Choroid plexus epithelial cell (primary cell): ENCODE measurements at places on chromosomes 7 and 10.

DNA sequence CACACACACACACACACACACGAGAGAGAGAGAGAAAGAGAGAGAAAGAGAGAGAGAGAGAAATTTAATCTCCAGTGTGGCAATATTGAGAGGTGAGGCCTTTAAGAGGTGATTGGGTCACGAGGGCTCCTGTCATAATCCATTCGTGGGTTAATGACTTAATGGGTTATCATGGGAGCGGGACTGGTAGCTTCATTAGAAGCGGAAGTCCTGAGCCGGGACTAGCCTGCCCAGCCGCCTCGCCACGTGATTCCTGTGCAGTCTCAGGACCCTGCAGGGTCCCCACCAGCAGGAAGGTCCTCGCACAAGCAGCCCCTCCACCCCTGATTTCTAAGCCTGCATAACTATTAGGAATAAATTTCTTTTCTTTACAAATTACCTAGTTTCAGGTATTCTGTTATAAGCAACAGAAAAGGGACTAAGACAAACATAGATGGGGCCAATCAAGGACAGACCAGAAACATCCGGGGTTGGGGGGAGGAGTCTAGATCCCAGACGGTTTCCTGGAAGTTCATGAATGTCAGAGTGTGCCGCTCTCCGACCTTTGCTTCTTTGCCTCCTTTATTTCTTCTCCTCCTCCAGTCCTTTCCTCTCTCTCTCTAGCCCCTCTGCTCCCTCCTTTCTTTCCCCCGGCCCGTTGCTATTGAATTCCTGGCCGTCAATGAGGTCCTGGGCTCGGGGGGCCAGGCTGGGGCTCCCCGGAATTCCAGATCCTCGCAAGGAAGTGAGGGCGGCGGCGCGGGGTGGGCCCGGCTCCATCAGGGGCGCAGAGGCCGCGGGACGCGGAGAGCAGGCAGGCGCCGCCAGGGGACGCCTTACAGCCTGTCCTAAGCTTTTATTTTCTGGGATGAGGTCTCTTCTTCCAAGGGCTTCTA, 146.8 kb downstream of the CYP26A1 start:
- no peak for DNase-seq

- no peak for DNase-seq
Measured at GRCh38 chr10:3738855-3739350, 46.1 kb downstream of the KLF6 start.

DNA sequence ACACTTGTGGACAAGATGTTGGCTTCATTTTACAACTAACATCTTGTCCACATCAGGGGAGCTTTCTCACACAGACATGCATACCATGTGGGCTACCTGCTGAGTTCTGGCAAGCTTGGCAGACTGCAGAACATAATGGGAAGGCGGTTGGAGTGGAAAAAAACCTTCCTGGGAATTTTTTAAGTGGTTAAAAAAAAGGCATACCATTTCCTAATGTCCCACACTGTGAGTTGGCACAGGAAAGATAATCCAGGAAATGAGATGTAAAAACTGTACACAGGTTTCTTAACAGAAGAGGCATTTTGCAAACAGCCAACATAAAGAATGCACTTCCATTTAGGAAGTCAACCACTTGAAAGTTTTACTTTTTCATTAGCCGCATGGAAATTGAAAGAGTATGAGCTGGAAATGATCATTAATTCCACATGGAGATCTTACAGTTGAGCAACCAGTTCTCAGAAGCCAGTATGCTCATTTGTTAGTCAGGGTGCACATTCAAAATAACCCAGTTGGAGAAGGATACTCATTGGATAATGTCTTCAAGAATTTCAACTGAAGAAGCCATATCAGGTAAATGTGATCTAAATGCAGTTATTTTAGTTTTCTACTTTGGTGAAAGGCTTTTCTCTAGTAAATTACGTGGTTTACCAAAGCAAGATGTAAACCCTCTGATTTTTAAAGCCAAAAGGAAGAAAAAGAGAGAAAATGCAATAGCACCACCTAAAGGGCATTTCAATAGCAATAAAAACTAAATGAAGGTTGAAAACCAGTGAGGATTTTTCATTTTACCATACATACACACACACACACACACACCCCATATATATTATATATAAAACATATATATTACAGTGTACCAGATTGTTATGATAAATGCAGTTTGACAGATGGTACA, 194.0 kb downstream of the TAX1BP1 start:
- peak; percentile 85 for DNase-seq

DNA sequence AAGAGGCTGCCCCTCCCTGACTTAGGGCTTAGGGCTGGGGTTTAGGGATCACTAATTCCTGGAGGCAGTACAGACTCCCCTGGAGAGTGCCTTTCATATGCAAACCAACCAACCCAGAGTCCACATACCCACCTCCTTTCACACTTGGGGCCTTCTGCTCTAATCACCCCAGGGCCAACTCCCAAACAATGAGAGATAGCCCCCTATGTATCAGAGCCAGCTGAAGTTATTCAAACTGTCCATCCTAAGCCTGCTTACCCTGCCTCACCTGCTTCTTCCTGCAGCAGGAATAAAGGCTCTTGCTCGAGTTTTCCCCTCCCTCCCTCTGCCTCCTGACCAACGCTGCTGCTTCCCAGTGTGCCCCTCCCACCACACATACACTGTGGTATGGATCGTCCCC, 51.8 kb upstream of the SLC35G1 start:
- DNase-seq: no peak

DNA sequence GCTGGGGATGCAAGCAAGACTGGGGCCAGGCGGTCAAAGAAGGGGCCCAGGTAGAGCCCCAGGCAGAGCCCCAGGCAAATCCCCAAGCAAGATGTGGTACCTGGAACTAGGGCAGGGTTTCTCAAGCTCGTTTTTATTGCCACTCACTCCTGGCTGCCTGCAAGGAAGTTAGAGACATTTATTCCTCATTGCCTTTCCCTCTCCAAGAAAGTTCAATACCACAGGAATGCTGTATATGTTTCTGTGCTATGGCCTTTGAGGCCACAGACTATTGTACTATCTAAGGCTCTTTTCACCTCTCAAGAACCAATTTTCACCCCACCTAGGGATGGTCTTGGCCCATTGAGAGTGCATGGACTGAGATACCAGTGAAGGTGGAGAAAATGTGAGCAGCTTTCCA, 71.3 kb downstream of the TACC2 start:
- peak; percentile 46 for DNase-seq

- DNase-seq: no peak
Measured at GRCh38 chr7:78055001-78055573, 256.5 kb downstream of the PHTF2 start.

DNA sequence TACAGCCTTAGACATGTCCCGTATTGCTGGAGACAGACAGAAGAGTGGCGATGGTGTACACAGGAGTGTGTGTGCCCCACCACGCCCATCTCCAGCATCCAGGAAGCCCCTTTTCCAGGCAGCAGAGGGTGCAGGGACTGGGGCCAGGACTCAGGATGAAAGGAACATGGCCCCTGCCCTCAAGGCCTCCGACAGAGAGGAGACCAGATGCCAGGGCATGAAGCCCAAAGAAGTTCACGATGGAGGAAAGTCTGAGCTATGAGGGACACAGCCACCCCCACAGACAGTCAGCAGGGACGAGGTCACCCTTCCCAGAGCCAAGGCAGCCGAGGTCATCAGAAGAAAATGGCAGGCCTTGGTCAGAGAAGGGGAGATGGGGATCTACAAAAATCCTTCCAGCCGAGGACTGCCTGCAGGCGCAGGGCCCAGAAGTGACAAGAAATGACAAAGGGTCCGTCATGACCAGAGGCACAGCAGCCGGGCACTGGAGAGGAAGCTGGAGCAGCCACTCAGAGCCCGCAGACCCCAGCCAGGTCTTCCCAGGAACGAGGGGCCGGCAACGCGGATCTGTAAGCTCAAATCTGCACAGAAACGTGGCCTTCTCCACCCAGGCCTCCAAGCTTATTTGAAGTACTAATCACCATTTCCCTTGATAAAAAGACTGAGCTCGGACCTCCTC, 78.7 kb upstream of the PPP2R2D start:
- DNase-seq: no peak

DNA sequence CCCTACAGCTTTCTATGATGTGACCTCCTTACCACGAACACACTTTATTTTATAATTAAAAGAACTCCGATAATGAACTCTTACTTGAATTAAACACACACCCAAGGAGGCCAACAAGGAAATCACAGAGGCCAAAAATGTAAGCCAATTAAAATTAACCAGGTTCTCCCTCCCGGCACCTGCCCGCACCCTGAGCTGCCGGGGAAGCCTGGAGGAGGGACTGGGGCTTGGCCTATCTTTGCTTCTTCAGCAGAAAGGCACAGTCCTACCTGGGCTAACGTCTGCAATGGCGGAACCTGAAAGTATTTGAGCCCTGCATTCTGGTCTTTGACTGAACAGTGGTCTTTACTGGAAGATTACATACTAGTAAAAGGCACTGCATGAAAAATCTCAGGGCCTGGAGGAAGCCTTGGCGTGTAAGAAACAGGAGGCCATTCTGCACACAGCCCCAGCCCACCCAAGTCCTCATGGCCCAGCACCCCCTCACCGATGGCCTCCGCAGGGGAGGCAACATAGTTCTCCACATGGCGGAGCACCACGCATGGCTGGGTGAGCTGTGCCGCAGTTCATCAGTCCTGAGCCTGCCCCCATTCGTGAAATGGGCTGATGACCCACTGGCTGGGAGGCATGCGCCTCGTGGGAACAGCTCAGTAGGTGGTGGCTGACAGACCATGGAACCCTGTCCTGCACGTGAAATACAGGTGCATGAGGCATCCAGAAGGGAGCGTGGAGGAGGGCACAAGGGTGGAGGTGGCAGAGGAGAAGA, 173.8 kb downstream of the PARD3 start:
- DNase-seq: no peak

GRCh38 chr10:96618653-96619052, 31.8 kb upstream of the TM9SF3 start:
- DNase-seq: peak; percentile 54

DNA sequence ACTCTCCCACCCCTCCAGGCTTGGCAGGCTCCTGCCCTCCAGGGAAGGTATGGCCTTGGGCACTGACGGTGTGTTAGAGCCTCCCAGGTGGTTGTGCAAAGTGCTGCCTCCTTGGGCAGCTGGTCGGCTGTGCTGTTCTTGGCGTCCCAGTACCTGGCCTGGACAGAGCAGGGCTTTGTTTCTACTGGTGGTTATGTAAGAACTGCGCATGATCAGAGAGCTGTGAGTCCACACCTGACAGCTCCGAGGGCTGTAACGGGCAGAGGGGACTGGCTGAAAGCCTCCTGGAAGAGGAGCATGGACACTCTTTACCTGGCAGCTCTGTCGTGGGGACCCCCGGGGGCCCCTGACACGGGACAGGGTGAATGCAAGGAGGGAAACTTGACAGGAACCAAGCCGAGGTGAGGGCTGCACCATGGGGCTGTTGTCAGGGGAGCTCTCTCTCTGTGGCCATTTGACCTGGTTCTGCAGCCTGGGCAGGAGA, 3.1 kb upstream of the SFRP5 start:
- DNase-seq: no peak

- DNase-seq: no peak
Measured at GRCh38 chr7:140525743-140526142, 46.4 kb upstream of the MKRN1 start.

DNA sequence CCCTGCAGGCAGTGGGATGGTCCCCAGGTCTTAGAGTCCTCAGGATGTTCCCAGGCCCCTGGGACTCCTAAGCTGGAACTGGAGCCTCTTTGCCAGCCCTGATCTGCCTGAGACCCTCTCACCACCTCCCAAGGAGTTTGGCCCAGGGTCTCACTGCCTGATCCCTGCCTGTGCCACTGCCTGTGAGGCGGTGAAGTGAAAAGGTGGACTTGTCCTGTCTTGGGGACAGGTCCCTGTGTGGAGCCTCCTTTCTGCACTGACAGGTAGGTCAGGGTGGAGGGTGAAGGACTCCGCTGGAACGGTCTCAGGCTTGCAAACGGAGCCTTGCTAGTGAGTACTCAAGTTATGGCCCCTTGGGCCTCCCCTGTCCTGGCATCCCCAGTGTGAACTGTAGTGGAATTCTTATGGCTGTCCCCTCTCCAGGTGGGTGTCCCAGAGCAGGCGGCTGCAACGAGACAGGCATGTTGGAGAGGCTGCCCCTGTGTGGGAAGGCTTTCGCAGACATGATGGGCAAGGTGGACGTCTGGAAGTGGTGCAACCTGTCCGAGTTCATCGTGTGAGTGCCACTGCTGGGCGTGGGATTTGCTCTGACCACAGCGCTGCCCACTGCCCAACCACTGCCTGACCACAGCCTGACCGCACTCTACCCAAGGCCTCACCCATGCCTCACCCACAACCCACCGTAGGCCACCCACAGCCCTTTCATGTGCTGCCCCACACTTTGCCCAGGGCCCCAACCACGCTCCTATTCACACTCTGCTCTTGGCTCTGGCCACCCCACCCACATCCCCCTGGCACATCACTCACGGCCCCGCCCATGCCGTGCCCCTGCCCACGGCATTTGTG, 19.5 kb downstream of the RAMP3 start:
- DNase-seq: no peak

GRCh38 chr7:148572067-148572522, 18.5 kb upstream of the C7orf33 start:
- DNase-seq: no peak

- DNase-seq: no peak
Measured at GRCh38 chr10:74329873-74330272, 178.9 kb downstream of the ADK start.

DNA sequence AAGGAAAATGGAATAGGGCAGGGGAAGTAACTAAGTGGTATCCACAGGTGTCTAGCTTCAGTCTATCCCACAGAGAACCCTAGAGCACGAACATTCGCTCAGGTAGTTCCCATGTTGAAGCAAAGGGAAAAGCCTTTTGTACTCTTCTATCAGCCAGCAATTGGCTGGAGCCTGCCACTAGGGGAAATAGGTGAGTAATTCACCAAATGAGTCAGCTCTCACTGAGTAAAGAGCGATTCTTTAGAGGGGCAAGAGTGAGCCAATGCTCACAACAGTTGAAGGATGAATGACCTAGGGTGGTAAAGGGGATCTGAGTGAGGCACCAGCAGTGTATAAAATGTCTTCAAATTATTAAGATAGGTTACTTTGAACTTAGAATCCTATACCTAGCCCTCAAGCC, 94.1 kb upstream of the ZNF800 start:
- no peak for DNase-seq

- no peak for DNase-seq
Measured at GRCh38 chr10:28640551-28640950, 36.8 kb upstream of the BAMBI start.

DNA sequence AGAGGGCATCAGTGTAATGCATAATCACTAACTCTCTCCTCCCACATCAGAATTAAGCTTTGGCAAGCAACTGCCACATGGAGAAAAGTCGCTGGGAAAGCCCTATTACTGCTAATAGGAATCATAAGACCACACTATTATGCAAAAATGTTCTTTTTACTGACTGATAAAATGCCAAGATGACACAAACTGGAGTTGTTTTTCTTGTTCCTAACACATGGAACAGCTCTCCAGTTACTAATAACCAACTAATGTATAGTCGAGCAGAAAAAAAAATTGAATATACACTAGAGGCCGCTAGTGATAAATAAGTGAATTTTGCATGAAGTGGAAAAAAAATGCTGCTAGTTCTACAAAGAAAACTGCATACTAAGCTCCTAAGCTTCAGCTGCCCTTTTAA, 165.6 kb downstream of the TPK1 start:
- peak; percentile 67 for DNase-seq

DNA sequence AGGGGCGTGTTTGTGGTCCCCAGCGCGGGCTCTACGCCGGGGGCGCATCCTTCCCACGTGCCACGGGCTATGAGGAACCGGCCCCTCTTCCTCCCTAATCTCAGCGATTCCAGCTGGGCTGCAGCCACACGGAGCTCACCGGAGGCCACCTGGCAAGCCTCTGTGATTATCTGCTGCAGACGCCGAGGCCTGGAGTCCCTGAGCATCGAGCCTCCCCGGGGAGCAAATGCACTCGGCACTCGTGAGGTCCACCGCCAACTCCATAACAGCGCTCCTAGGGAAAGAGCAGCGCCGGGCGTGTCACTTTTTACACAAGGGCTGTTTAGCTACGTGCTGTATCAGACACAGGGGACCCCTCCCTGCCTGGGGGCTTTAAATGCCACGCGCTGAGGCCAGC, 101.2 kb downstream of the DYNC2I1 start:
- DNase-seq: no peak
